Activated CD4-positive, alpha-beta T cell treated with anti-CD3 and anti-CD28 coated beads, Interleukin-2, amount 10 ng/mL, durations not matched to agents 7 days and 5 days (primary cell): ENCODE measurements at places on chromosomes 2 and 18.

DNA sequence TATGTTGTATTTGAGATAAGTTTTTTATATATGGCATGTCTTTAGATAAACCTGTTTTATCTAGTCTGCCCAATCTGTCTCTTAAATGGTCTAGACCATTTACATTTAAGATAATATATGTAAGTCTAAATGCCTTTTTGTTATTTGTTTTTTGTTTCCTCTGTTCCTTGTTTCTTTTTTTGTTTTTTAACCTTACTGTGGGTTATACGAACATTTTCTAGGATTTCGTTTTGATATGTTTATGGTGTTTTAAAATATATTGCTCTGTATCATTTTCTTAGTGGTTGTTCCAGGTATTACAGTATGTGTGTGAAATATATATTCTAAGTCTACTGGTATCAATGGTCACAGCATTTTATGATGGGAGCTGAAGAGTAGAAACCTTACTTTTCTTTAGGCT, 13.3 kb downstream of the BCL2L11 start:
- no peak overlapping the region for H3K27ac ChIP-seq
- peaks cover 2% of the 10 kb centered on the region for H3K4me1 ChIP-seq
- DNase-seq = no peak
- no peaks in the 10 kb centered on the region for H3K27me3 ChIP-seq

GRCh38 chr2:20682167-20682920, 15.4 kb downstream of the GDF7 start:
- peaks cover 6% of the 10 kb centered on the region for H3K4me1 ChIP-seq
- H3K27me3 ChIP-seq = no peaks in the 10 kb centered on the region
- no peak for DNase-seq
- no peak overlapping the region for H3K27ac ChIP-seq

GRCh38 chr2:199457147-199458008, at the start of gene SATB2:
TSS of gene SATB2 (minus strand) at chr2:199457939. CDS start at chr2:199456037, 1,902 bp downstream.
- H3K4me3 ChIP-seq = peak within 1 kb of the TSS; percentile 54
- no peak within 1 kb of the TSS for H3K27ac ChIP-seq
- H3K36me3 ChIP-seq = peaks cover 5% of the 10 kb centered on the region
- H3K27me3 ChIP-seq = peaks cover 68% of the 10 kb centered on the region
- peaks cover 24% of the 10 kb centered on the region for H3K4me1 ChIP-seq
- DNase-seq = no peak

DNA sequence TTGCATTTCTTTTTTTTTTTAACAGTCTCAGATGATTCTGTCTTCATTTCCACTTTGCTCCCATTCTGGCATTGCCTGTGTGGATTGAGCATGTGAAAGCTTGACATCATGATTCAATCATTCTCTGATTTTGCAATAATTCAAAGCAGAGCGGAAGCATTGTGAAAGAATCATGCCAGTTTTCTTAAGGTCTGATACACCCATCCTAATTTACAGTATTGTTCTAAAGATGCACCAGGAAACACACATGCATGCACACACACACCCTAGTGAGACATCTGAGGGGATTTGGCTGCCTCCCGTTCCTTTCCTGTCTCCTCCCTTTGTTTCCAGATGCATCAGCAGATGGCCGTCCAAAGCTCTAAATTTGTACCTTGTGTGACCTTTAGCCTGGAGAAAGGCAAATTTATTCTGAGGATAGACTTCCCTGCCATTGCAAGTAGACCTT, 97.3 kb downstream of the FMNL2 start:
- no peak overlapping the region for H3K27ac ChIP-seq
- no peak overlapping the region for H3K4me3 ChIP-seq
- no peaks in the 10 kb centered on the region for H3K36me3 ChIP-seq
- H3K4me1 ChIP-seq = no peaks in the 10 kb centered on the region

GRCh38 chr2:64846177-64846576, 143.0 kb upstream of the SLC1A4 start:
- H3K4me3 ChIP-seq = no peak overlapping the region
- peaks cover 5% of the 10 kb centered on the region for H3K27me3 ChIP-seq
- H3K27ac ChIP-seq = no peak overlapping the region
- no peaks in the 10 kb centered on the region for H3K36me3 ChIP-seq
- H3K4me1 ChIP-seq = peaks cover 7% of the 10 kb centered on the region

GRCh38 chr2:10489842-10490555, 41.9 kb upstream of the ODC1 start:
- peaks cover 17% of the 10 kb centered on the region for H3K4me1 ChIP-seq
- H3K27me3 ChIP-seq = peaks cover 12% of the 10 kb centered on the region
- no peaks in the 10 kb centered on the region for H3K36me3 ChIP-seq
- DNase-seq = no peak

GRCh38 chr18:76465630-76466409, 29.2 kb downstream of the ZNF516 start:
- no peaks in the 10 kb centered on the region for H3K27me3 ChIP-seq
- no peak overlapping the region for H3K4me3 ChIP-seq
- peak overlapping the region; percentile 20 for H3K27ac ChIP-seq
- H3K36me3 ChIP-seq = no peaks in the 10 kb centered on the region

- H3K27me3 ChIP-seq = peaks cover 7% of the 10 kb centered on the region
- no peak overlapping the region for H3K4me3 ChIP-seq
- DNase-seq = no peak
These were observed 6.7 kb downstream of the TNFRSF11A start for GRCh38 chr18:62331581-62332356.

GRCh38 chr18:22694954-22695353, 238.2 kb upstream of the RBBP8 start:
- DNase-seq = no peak
- H3K4me3 ChIP-seq = no peak overlapping the region

DNA sequence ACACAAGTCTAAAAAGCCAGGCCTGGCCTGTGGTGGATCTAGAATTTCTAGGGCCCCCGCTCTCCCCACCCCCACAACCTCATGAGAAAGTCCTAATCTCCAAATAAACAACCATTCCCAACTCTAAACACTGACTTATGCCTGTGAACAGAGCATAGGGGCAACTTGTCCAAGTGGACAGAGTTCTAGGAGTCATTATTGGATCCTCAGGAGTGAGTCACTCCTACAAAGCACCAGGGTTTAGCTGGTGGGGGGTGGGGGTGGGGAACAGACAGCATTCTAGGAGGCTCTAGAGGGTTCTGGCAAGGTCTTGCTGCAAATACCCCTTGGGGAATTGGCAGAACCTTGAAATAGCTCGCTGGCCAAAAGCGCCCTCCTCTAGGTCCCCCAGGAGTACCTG, 83.3 kb downstream of the ZCCHC2 start:
- no peak overlapping the region for H3K27ac ChIP-seq
- DNase-seq = no peak
- H3K36me3 ChIP-seq = no peaks in the 10 kb centered on the region
- H3K4me3 ChIP-seq = no peak overlapping the region
- H3K4me1 ChIP-seq = no peaks in the 10 kb centered on the region
- peaks cover 21% of the 10 kb centered on the region for H3K27me3 ChIP-seq

DNA sequence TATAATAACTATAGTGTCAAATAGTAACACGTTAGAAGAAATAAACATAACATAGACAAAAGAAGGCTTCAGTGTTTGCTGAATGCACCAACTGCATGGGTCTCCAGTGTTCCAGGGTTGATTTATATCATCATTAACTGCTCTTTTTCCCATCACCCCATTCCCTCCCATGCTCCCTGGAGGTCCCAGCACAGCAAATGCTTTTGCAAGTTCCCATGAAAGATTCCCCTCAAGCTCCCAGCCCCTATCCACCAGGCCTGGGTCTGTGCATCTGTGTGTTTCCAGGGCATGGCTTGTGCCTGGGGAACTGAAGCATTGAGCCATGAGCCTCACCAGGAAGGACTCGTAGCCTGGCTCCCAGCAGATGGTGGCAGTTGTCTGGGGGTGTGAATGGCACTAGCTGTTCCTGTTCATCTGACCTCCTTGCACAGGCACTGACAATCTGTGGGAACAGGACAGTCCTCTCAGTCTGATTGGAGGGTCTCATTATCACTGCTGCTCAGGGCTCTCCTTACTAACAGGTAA, 164.6 kb upstream of the RMP24 start:
- H3K4me1 ChIP-seq = peaks cover 2% of the 10 kb centered on the region
- no peak overlapping the region for H3K27ac ChIP-seq
- peaks cover 9% of the 10 kb centered on the region for H3K27me3 ChIP-seq
- no peaks in the 10 kb centered on the region for H3K36me3 ChIP-seq
- DNase-seq = no peak
